ENCODE measurements at places on chromosomes 16 and 17.

- DNase-seq: no peak
These were observed 78.8 kb upstream of the CDYL2 start for GRCh38 chr16:80883159-80883642.

DNA sequence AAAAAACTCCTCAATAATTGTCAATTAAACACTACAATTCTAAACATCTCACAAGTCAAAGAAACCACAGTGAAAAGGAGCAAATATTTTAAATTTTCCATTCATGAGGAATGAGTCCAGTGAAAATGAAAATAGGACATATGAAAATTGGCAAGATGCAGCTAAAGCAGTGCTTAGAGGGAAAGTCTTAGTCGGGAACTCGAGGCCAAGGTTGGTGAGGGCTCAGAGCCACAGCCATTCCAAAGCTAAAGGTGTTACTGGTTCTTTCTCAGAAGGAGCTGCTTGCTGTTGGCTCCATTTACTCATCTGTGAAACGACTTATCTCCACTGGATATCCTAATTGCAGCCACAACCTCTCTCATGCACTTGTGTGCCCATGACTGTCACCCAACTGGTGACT lies 6.5 kb downstream of the SLC38A8 start:
- DNase-seq: no peak

DNA sequence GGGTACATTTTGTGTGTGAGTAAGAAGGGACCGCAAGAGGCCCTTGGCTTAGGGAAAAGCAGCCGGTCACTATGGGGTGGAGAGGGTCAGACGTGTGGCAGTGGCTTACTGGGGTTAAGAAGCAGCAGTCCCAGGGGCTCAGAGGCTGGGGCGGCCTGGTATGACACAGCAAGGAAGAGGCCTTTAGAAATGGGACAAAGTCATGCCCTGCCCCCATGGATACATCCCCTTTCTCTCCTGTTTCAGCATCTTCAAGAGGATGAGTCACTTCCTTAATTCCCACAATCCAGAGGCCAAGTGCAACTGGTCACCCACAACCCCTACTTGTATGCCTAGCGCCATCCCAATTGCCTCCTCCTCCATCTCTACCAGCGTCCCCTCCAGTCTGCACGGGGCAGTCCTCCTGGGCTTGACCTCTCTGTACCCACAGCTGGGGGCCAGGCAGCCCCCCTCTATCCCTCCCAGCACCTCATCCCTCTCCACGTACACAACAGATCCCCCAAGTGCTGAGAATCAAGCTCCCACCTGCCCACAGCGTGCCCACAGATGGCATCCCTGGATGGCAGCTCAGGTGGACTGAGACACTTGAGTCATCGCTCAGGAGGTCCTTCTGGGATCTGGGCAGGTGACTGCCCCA lies 6.9 kb upstream of the EFTUD2 start:
- DNase-seq: no peak

DNA sequence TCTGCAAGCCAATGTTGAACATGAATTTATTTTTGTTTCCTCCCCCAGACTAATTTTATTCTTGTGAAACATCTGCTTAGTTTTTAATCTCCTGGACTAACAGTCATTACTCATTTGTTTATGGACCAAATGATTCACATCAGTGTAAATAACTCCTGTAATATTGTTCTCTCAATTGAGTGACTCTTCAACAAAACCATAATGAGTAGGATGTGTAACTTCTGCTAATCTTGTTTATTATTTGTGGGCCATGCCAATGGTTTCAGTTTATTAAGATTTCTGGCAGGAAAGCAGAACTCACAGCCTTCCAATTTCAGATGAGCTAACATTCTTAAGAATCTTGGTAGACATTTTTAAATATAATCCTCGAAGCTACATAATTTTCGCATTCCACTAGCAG lies 1216.3 kb upstream of the GOT2 start:
- no peak for DNase-seq

- DNase-seq: peak; percentile 60
These were observed 379 bp upstream of the OTOP2 start for GRCh38 chr17:74923538-74924249.

All from central memory CD4-positive, alpha-beta T cell (primary cell).